ENCODE measurements at places on chromosomes 1 and 21.
A peak's percentile ranks its signal among the peaks of the same experiment; 100 is the strongest.

GRCh38 chr1:27021354-27022031 lies 8.8 kb upstream of the TENT5B start:
- no peak for DNase-seq

DNA sequence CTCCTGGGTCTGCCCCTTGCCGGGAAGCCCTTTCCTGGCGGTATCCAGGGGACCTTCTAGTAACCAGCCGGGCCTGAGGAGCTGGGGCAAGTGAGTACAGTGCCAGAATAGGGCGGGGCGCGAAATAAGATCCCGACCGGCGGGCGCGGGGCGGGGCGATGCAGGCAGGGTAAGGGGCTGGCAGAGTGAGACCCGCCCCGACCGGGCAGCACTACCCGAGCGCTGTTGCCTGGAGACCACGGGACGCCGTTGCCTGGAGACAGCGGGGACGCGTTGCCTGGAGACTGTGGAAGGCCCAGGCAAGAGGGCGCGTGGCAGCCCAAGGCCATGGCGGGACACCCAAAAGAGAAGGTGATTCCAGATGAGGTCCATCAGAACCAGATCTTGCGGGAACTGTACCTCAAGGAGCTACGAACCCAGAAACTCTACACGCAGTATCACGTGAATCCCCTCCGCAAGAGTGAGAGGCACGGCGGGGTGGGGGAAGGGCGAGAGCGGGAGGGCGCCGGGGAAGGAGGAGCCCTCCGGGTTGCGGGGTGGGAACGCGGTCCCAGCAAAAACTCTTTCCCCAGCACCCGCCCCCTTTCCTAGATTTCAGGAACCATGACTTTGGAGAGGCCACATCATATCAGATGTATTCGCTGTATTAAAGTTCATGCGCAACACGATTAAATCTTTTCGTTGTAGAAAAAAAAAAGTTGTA lies 24.3 kb downstream of the EBNA1BP2 start:
- no peak for DNase-seq

DNA sequence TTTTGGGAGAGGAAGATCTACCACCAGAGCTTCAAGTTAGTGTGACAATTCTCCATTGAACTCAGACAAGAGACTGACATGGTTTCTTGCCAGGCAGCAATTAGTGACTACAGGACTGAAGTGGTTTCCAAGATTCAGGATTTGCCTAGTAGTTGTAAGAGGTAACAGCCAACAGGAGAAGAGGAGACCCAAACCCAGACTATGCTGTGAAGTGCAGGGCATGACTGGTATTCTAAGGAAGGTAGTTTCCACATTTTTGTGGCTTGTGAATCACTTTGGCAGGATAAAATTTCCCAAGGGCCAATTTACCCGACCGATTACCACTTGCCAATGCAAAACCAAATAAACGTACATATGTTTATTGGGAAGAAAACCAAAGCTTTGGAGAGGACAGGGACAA lies 14.7 kb upstream of the RAP1A start:
- no peak for DNase-seq

DNA sequence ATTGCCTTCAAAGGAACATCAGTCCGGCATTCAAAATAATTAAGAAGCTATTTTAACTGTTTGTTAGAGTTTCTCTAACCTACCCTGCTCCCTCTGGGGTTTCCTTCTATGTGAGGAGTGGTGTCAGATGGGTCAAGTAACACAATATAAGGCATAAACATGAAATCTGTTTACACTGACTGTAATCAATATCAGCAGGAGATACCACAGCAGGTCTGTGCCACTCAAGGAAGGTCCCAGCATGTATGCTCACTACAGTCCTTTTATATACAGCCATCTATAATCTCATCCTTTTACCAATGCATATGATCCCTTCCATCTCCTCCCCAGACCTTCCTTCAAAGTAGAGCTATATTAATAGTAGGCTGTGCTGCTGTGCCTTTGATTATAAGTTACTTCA lies 25.4 kb downstream of the EEIG2 start:
- DNase-seq, result no peak

- DNase-seq, result no peak
Observed at GRCh38 chr21:32921632-32922230, 104.0 kb upstream of the OLIG2 start.

DNA sequence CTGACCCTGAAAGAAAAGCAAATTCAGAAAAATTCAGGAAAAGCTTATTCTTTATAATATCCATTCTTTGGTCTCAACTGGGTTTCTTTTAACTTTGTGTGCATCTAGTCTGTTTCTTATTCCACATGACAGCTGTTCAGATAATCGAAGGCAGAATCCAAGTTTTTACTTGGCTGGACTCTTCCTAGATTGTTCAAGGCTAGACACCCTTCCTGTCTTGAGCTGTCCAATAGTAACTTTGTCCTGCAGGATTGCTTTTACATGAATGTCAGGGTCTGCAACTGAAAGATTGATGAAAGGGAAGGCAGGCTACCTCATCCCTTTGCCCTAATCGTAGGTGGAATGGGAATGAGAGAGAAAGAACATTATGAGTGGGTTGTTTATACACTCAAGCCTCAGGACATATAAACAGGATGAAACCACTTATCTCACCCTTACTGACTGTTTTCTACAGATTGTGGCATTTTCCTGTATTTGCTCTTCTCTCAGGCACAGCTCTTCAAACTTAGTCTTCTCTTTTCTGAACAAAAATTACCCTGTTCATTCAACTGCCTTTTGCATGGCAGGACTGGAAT lies 76.9 kb downstream of the LEPR start:
- no peak for DNase-seq

DNA sequence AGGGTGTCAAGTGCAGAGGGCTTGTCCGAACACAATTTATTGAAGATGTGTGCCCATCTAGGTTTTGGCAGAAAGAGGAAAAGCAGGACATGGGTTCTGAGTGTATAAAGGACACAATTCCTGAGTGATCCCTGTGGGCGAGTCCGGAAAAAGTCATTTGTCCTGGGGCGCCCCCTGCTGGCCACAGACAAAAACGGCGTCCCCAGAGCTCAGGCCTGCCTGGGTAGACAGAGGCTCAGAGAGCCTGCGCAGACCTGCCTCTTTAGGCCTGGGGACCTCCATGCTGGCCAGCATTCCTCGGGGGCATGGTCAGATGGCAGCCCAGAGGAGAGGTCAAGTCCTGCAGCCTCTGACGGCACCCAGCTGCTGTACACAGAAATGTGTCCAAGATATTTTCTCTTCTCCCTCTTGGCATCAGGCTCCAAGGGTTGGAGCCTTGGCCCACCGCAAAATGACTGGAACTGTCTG lies 65.5 kb upstream of the LRP8 start:
- peak; percentile 67 for DNase-seq

DNA sequence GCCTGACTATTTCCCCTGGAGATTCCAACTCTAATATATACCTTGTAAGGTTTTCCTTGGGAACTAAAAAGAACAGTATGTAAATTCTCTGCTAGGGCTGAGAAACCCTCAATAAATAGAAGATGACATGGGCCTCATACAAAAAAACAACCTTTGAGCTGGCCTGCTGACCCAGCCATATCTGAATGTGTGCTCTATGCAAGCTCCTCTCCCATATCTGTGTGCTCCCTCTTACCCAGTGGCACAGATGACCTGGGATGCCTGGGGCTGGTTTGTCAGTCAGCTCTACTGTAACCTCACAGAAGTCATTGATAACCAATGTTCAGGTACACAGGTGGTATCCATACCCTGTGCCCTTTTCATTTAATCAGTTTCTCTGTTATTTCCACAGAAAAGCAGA lies 329.2 kb downstream of the SEC16B start:
- no peak for DNase-seq

All from activated T-helper 1 cell treated with anti-CD3 and anti-CD28 coated beads, Interleukin-2, amount 50 U/mL, for 16 hours (primary cell).